ENCODE measurements at places on chromosomes 11 and 22.

DNA sequence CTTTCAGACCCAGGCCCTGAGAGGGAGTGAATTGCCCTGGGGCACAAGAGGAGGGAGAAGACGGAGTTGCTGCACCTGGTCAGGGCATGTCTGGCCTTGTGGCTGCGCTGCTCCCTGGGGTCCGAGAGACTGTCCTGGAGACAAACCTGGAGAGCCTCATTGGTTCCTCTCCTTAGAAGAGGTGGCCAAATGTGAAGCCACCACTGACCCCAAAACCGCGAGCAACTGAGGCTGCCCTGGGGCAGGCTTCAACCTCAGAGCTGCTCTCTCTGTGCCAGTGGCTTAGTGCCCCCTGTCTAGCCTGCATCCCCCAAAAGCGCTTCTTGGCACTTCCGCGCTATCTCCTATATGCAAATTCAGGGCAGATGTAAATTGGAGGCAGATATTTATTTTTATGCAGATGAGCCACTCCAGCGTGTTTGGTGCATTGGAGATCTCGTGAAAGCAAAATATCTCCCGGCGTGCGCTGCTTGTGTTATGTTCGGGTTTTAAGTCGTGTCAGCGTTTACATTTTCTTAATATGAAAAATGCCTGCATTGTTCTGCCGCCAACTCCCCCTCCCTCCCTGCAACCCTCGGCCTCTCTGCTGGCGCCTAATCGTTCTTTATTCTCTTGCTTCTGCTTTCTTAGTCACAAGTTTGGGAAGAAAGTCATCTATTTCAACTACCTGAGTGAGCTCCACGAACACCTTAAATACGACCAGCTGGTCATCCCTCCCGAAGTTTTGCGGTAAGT, 69.5 kb downstream of the ARHGAP8 start:
- no peak for DNase-seq

DNA sequence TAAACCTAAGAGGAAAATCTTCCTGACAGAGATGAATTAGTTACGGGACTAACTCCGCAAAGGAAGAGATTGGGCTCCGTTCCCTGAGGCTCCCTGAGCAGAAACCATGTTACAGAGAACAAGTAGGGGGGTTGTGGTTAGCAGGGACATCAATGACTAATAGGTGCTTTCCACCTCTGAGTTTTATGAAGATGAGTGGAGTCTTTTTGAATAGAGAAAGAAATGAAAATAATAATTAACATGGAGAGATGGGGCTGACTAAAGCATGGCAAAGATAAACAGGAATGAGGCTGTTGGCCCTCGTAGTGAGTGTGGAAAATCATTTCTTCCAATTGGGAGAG, 47.5 kb upstream of the PICALM start:
- no peak for DNase-seq

DNA sequence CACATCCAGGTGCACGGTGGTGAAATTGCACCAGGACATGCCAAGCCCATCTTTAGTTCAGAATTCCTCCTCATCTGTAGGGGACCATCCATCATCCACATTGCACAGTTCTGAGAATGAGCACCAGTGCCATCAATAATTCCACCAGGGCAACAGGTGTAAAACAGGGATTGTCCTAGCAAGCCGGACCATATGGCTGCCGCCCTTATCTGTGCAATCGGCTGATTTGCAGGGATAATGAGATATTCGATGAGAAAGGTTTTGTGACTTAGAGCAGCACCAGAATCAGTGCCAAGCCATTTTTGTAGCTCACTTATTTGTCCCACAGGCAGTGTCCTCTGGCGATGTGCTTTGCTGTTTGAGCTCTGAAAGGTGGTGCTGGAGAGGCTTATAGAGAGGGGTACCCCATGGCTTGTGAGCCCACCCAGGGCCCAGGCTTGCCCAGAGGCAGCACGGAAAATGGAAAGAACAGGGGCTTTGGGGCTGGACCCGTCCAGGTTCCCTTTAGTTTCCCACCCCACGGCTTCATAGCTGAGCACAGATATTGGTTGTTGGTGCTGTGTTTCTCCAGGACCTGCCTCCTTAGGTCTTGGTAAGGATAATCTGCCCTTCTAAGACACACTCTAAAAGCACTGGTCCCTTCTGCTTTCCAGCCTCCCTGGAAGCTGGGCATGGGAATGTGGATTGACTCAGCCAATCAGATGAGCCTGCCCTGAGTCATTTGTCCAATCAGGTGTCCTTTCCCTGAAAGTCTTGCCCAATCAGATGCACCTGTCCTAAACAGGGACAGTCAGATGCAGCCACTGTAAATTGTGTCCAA, 84.0 kb upstream of the SHANK2 start:
- no peak for DNase-seq

GRCh38 chr11:7894251-7894650, 36.8 kb downstream of the OR10A6 start:
- DNase-seq = no peak

DNA sequence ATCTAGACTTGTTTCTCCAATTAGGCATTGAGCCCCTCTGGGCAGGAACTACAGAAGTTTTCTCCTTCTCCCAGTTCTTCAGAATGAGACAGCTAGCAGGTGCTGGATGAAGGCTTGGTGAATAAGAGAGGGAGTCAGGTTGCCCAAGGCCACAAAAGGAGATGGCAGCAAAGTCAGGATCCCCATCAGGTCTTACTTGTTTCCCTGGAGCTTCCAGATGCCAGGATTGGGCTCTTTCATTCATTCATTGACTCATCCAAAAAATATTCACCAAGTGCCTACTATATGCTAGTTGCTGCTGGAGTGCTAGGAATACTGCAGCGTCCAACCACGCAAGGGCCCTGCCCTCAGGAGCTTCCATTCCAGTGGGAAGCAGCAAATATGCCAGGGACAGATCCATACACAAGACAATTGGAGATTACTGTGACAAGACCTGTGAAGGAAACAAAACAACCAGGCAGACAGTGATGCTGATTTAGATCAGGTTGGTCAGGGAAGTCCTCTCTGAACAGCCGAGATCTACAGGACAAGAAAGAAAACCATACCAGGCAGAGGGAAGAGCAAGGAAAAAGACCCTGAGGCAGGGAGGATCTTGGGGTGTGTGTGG, 24.6 kb upstream of the LMO1 start:
- DNase-seq = no peak

DNA sequence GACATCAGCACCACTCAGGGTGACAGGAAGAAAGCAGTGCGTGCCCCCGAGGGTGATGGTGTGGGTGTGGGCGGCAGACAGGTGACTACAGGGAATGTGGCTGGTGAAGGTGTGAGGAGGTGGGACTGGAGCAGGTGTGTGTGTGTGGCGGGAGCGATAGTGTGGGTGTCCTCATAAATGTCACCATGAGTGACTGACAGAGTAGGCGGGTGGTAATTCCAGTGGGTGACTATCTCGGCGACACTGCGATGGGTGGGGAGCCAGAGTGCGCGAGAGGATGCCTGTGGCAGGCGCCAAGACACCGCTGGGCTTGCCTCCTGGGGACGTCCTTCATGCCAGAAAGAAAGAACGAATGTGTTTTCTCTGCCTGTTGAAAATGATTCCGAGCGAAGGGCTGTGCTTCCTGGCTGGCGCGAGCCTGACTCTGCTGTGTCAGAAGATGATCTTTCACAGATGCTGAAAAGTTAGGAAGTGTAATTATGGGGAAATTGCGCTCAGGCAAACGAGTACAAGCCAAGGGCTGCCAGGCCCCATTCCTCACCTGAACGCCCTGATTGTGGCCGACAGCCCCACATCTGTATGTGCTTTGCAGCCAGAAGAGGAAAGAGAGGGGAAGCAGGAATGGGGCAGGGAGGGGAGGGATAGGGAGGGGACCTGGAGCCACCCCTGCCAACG, 98.8 kb upstream of the CD82 start:
- no peak for DNase-seq

GRCh38 chr11:57240757-57241156, 3.7 kb upstream of the APLNR start:
- DNase-seq = no peak

DNA sequence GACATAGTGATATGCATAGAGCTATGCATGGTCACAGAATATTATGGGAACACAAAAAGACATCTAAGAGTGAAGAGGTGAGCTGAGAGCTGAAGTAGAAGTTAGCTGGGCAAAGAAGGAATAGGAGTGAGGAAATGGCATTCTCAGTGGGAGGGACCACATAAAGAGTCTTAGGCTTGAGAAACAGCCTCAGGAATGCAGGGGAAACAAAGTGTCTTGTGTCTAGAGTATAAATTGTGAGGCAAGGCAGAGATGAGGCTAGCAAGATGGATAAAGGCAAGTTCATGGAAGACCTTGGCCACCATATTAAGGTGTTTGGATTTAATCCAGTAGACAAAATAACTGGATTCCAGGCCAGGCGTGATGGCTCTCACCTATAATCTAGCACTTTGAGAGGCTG, 40.6 kb upstream of the CRTAM start:
- DNase-seq = no peak

- DNase-seq = no peak
Measured at GRCh38 chr11:112983887-112984286, 22.7 kb downstream of the NCAM1 start.

DNA sequence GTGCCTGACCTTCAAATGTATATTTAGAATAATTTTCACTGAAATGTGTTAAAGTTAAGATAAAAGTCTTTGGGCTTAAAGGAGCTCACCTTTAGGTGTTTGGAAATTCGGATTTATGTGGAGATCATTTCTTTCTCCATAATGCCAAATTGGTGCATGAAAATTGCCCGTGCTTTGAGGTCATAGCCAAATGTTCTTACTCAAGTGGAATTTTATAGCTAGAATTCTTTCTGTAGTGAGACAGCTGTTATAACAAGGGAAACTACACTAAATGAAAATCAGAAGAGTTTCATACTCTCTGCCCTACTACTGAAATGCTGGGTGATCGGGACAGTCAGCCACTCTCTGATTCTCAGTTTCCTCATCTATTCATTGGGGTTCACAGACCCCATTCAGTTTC, 89.5 kb upstream of the DBX1 start:
- no peak for DNase-seq

DNA sequence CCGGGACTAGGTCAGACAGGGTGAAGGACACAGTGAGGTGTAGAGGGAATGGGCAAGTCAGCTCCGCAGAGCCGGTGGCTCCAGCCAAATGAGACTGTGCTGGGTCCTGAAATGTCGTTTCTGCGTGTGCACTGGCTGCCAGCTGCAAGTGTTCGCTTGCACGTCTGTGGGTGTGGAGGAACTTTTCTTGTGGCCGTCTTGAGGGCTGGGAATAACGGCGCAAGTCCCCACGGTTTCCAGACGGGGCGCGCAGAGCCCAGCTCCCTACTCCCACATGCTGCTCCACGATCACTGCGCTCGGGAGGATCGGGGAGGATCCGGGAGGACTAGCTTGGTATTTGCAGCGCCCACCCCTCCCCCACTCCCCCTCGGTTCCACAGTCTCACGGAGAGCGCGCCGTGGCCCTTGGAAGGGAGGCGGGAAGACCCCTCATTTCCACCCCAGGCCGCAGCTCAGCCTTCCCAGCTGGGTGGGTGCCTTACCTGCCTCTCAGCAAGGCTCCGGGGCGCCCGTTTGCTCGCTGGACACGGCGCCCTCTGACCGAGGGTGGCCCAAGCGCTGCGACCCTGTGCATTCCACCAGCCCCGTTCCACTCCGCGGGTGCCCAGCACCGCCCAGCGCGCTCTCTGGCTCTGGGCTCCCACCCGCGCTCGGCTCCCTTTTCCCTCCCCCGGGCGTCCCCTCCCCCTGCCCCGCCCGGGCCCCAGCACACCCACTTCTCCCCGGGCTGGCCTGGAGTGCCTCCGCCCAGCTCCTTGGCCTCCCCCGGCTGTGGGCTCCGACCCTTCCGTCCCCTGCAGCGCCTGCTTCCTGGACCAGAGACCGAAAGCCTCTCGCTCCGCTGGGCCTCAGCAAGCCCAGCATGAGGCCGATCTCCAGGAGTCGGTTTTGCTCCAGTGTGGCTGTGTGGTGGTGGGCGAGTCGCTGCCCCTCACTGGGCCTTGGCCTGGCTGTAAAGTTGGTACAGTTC, at the start of gene KCNE3:
Gene KCNE3, minus strand, starts transcription at position 634 of the 970 bp plus-strand sequence. CDS start 9,986 bp downstream, outside the sequence.
- DNase-seq = no peak

DNA sequence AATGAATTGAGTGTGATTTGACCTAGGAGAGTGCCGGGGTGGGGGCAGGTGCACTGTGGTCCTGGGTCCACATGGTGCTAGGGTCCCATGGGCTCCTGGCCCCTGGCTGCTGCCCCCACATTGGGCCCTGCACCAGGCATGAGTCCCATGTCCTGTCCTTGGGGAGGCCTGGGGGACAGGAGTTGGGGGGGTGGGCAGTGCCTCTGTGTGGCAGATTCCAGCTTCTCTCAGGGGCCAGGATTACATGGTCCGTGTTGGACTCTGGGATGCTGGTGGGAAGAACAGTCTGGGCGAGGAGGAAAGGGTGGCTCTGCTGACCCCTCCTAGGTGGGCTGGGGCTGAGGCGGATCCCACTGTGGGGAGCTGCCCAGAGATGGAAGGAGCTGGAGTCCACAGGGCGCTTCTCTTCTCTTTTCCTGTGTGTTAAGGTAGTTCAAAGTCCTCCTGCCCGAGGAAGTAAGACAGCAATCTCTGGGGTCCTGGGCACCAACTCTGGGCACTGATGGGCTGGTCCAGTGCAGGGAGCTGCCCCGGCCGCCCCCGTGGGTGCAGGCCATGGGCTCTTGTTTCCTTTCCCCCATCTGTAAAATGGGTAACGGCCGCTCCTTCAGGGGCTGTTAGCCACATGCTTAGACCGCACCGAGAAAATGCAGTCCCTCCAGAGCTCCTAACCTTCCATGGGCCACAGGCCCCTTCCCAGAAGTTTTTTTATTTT, 19.8 kb downstream of the KCNQ1 start:
- no peak for DNase-seq

DNA sequence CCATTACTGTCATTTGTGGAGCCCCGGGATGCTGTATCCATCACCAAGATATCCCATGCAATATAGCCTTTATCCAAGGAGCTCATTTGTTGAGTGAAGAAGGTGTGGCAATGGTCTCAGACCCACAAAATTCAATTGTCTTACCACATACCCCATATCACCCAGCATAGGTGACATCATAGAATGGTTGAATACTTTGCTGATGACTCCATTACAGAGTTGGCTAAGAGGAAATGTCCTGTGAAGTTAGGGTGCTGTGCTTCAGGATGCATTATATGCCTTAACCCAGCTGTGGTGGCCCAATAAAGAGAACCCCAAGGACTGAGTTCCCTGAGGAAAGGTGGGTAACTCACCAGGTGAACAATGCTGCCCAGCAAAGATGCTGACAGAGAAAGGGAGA, 113.7 kb downstream of the EFCAB6 start:
- DNase-seq = no peak

DNA sequence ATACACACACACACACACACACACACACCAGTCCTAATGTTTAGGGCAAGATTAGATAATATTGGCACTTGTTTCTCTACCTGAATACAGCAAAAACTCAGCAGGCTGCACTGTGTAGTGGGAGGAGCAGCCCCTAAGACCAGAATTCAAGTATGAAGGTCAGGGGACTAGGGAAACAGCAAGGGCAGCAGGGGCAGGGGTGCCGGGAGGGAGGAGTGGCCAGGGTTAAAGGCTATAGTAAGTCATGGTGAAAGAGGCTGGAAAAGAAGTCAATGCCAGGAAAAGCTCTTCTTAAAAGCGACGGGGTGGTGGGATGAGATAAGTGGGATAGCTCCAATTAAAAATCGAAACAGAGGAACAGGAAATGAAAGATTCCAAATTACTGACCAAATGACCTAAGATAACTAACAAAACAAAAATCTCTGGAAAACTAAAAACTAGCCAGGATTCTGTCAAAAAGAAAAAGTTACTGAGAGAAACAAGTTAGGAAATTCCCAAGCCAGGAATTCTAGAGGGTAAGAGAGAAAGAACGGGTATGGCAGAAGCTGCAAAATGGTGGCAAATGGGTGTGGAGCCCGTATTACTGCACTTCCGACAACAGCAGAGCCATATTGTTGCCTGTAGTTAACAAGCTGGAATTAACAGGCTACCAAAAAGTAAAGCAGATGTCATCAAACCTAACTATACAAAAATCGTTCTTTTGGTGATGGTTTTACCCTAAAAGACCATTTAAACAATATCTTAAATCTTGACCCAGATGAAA, 1.3 kb downstream of the ASCL3 start:
- DNase-seq = no peak

GRCh38 chr11:79415411-79415810, 25.4 kb downstream of the TENM4 start:
- DNase-seq = no peak

Data from T-helper 9 cell (primary cell).